Stimulated activated naive CD8-positive, alpha-beta T cell treated with anti-CD3 and anti-CD28 coated beads, Interleukin-15, Interleukin-2, amounts not matched to agents 100 U/mL and 50 U/mL, for 24 hours (primary cell): ENCODE measurements at places on chromosomes 1 and 21.

DNA sequence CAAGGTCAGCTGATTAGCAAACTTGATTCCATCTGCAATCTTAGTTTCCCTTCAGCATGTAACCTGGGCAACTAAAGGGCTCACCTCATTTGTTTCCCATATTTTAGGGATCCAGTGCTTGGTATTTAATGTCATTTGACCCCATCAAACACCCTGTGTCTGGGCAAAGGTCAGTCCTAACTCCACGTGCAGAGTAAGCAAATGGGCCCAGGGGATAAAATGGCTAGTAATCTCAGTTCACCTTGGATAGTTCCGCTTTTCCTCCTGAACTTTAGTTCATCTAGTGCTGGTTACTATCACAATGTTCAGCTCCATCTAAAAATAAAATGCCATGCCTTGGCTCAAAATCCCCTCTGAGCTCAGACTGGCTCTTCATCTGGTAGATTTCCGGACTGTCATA is 19.5 kb downstream of the PRKAB2 start:
- no peak for DNase-seq

DNA sequence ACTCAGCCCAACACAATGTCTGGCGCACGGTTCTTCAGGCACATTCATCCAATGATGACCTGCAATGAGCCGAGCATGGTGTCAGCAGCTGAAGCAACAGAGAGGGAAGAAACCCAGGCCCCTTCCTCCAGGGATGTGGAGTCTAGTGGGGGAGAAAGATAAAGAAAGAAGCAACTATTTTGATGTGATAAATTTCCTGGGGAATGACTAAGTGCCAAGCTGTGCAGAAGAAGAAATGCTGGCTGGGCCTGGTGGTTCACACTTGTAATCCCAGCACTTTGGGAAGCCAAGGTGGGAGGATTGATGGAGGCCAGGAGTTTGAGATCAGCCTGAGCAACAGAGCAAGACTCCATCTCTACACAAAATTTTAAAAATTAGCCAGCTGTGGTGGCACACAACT is 561.8 kb downstream of the KIF26B start:
- no peak for DNase-seq

- DNase-seq: no peak
Measured at GRCh38 chr21:45549626-45550463, 7.6 kb upstream of the SLC19A1 start.

GRCh38 chr1:189550498-189550897 is 927.2 kb downstream of the BRINP3 start:
- no peak for DNase-seq

DNA sequence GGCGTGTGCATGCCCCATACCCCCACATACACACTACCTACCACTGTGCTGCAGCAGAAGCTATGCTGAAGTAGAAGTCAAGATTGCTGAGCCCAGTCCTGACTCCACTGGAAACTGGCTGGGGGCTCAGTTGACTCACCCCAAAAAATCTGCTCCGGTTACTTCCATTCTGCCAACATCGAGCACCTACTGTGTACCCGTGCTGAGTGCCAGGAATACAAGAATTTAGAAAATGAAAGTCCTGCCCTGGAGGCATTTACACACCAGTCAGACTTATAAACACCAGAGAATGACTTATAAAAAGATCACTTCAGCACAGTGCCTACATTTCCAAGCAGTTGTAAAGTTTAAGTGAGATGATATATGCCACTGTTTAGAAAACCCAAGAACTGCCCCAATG is 99.1 kb downstream of the NMNAT2 start:
- DNase-seq: no peak

GRCh38 chr1:159229260-159229885 is 24.7 kb downstream of the ACKR1 start:
- no peak for DNase-seq

GRCh38 chr1:184340984-184341383 is 45.8 kb upstream of the C1orf21 start:
- no peak for DNase-seq

GRCh38 chr1:93750955-93751354 is 69.3 kb upstream of the BCAR3 start:
- DNase-seq: no peak

- DNase-seq: no peak
Measured at GRCh38 chr1:164771619-164772361, 212.8 kb downstream of the PBX1 start.
